ENCODE measurements at places on chromosomes 3 and 15.

GRCh38 chr15:81813215-81813614 lies 232.6 kb downstream of the MEX3B start:
- no peak for DNase-seq

DNA sequence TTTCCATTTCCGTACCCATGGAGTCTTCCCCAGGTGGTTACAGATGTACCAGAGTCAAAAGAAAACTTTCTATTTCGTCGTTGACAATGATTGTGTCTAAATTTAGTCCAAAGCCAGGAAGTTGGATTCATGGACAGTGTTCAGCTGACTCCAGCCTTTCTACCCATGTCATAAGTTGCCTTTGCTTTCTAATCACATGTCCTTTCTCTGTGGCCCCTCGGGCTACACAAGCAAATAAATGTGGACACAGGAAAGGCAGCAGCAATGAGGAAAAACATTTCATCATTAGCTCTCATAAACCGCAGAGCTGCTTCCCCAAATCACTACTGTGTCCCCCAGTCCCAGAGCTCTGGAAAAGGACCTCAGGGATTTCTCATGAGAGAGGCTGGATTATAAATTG lies 82.0 kb downstream of the USF3 start:
- no peak for DNase-seq

DNA sequence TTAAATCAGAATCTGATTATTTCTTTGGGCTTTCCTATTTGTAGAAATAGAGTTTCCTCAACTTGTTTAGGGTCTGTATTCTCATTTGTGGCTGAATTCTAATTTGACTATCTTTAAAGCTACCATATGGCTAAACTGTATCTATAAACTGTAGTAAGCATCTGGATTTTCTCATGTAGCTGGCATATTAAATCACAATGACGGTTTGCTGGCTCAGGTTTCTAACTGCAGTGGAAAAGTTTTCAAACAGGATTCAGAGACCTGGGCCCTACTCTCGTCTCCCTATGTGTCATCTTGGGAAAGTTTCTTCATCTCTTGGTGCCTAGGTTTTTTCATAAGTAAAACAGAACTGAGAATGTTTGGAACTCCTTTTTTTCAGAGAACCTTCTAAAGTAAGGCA lies 68.3 kb downstream of the GALK2 start:
- no peak for DNase-seq

DNA sequence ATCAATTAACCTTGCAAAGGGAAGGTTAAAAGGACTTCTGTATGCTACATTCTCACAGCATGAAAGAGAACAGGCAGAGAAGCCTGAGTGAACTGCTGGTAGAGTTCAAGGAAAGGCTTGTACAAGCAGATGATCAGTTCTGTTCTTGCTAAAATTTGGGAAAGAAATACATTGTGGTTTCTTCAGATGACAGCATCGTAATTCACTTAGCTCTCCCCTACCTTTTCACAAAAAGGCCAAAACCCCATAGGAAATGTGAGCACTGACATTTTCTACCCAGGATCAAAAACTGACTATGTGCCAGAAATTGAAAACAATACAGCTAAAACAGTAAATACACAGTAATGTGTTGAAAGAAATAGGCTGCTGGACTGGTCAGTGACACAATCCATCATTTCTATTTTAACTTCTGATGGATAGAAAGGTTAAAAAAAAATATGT lies 216.4 kb downstream of the DPH6 start:
- no peak for DNase-seq

- DNase-seq: no peak
Observed at GRCh38 chr15:38053776-38054175, 119.3 kb downstream of the TMCO5A start.

- no peak for DNase-seq
Observed at GRCh38 chr15:39393575-39394335, 187.1 kb upstream of the THBS1 start.

- DNase-seq: peak; percentile 88
Observed at GRCh38 chr3:134250717-134251220, at the start of gene RYK. Gene RYK, minus strand, starts transcription at chr3:134250859. Its CDS starts 205 bp downstream, at chr3:134250654.

DNA sequence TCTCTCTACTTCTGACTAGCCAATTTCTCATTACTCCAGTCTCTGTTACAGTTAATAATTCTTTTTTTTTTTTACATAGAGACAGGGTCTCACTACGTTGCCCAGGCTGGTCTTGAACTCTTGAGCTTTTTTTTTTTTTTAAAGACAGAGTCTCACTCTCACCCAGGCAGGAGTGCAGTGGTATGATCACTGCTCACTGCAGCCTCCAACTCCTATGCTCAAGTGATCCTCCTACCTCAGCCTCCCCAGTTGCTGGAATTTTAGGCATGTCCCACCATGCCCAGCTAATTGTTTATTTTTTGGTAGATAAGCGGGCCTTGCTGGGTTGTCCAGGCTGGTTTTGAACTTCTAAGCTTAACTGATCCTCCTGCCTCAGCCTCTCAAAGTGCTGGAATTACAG lies 13.6 kb downstream of the IP6K1 start:
- DNase-seq: no peak

- peak; percentile 88 for DNase-seq
Observed at GRCh38 chr3:46866720-46867549, 3.7 kb upstream of the MYL3 start.

GRCh38 chr3:159266779-159267178 lies 464.9 kb downstream of the MFSD1 start:
- no peak for DNase-seq

DNA sequence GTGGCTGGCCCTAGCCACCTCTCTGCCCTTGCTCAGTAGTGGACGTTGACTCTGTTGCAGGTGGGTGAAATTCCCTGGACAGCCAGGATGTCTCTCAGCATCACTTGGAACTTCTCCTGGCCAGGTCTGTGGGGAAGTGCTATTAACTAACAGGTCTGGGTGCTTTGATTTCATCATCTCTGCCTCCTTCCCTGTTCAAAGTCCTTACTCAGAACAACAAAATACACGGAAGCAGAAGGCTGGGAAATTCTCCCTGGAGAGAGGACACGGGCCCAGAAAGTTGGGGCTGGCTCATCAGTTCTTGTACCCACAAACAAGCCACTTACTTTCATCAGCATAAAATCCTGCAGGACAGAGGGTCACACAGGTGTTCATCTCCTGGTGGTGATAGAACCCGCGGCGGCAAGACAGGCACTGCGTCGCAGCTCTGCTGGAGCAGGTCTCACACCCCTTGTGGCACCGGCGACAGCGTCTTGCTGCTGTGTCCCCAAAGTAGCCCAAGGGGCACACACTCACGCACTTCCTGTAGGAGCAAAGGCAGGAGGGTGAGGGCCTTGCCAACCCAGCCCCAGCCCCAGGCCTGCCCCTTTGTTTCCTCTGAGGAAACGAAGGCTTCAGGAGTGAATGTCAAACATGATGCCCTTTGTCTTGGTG lies 29.6 kb upstream of the SNRPA1 start:
- DNase-seq: no peak

GRCh38 chr3:140823106-140823505 lies 118.5 kb upstream of the SLC25A36 start:
- DNase-seq: no peak

- no peak for DNase-seq
Observed at GRCh38 chr3:59341459-59341858, 291.6 kb upstream of the CFAP20DC start.

DNA sequence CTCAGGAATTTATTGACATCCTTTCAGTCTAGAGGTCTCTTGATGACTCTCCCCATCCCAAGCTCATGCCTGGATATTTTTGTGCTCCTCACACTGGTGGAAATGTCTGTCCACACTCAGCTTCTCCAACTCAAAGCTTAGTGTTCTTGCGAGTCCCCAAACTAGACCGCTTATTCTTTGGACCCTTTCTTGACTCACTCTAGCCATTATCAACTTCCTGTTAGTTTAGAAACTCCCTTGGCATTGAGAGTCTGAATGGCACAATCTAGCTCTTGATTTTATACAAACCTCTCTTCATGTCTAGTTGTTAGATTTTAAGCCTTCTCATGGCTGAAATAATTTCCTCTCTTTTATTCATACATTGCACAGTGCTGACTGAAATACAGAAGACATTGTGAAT lies 19.6 kb downstream of the TIGIT start:
- DNase-seq: no peak

GRCh38 chr3:111277226-111277625 lies 205.6 kb downstream of the NECTIN3 start:
- no peak for DNase-seq

GRCh38 chr15:41423979-41424659 lies 7.2 kb downstream of the RTF1 start:
- no peak for DNase-seq

GRCh38 chr3:2896308-2896939 lies 213.8 kb downstream of the IL5RA start:
- no peak for DNase-seq

DNA sequence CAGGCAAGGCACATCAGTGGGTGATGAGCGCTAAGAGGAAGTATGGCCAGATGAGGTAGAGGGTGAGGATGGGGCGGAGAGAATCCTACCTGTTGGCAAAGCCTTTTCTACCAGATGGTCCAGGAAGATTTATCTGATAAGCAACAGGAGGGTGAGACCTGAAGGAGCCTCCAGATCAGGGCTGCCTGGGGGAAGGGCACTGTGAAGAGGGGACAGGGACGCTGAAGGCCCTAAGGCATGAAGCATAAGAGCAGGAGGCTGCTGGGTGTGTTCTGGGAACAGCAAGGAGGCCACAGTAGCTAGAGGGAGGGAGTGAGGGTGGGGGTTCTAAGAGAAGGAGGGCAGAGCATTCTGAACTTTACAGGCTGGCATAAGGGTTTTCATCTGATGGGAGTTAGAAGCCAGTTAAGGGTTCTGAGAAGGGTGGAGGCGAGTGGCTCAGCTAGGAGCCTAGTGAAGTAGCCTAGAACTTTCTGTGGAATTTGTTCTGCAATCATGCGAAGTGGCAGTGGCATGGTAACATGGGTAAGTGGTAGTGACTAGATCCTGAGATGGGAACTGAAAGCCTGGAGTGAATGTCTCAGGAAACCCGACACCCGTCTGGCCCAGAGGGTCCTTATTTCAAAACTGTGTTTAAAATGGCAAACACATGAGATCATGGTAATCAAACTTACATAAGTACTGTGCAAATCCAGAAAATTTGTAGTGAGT lies 29.9 kb downstream of the CGNL1 start:
- no peak for DNase-seq

GRCh38 chr3:5017925-5018531 lies 38.8 kb downstream of the BHLHE40 start:
- DNase-seq: no peak

DNA sequence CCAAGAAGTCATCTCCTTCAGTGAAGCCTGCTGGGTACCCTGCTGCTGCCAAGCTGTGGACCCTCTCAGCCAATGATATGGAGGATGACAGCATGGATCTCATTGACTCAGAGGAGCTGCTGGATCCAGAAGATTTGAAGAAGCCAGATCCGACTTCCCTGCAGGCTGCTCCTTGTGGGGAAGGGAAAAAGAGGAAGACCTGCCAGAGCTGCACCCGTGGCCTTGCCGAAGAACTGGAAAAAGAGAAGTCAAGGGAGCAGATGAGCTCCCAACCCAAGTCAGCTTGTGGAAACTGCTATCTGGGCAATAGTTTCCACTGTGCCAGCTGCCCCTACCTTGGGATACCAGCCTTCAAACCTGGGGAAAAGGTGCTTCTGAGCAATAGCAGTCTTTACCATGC lies 13.7 kb upstream of the ANP32A start:
- DNase-seq: no peak

DNA sequence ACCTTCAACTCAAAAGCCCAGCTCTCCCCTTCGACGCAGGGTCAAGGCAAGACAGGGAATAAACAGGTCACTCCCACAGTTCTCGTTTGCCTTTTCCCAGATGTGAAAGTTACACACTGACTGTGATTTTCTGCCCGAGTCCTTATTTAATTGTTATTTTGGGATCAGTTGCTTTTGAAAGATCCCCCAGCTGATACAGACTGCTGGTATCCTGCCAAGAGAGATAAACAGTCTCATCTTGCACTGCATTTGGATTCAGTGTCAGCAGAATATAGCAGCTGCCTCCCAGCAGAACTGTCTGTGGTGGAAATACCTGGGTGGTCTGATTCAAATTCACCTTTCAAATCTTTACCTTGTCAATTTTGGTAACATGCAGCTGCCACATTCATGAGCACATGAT lies 56.0 kb upstream of the FAM3D start:
- DNase-seq: no peak

DNA sequence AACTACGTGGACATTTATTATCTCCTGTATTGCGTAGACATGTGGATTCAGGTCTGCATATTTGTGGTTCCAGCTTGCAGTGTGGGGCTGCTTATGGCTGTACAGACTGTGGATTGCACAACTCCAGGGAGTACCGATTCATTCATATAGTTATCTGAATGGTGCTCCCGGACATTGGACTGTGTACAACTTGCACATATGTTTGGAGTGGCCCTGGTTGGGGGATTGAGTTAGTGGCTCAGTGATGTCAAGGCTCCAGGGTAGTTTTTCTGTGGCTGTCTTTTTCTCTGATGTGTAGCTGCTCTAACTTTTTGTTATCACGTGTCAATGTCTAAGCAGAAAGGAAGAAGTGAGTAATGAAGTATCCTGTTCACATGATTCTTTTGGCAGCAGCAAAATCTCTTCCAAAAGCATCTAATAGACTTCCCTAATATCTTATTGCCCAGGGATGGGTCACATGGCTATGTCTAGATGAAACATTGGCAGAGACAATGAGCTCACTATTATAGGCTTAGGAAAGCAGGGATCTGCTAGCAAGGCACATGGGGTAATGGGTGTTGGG lies 15.8 kb downstream of the ST3GAL6 start:
- no peak for DNase-seq

Data from ascending aorta (tissue), 2 donors.